ENCODE measurements at places on chromosomes 3 and 15.
A peak's percentile ranks its signal among the peaks of the same experiment; 100 is the strongest.

- DNase-seq = no peak
These were observed 87.1 kb downstream of the RGMA start for GRCh38 chr15:93001881-93002280.

- DNase-seq = no peak
These were observed 44.7 kb downstream of the NIPA2 start for GRCh38 chr15:22883196-22883595.

GRCh38 chr3:185311991-185312390 lies 50.9 kb upstream of the MAP3K13 start:
- no peak for DNase-seq

- no peak for DNase-seq
These were observed 34.5 kb downstream of the PRICKLE2 start for GRCh38 chr3:64190517-64191515.

DNA sequence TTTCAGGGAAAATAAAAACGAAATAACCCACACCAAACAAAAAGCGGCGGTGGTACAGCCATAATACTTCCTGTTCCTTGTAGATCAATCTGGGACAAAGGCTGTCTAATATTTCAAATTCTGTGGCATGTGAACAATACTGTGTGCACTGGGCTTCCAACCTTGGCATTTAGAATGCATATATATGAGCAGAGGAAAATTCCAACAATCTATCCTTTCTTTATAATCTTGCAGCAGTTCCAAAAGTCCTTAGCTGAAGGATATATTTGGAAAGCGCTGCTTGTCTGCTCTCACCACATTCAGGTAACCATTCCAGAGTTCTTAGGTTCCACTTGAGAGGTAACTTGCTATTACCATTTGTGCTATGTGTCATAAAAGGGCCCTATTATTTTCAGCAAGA lies 231.8 kb downstream of the RBMS3 start:
- DNase-seq = no peak

DNA sequence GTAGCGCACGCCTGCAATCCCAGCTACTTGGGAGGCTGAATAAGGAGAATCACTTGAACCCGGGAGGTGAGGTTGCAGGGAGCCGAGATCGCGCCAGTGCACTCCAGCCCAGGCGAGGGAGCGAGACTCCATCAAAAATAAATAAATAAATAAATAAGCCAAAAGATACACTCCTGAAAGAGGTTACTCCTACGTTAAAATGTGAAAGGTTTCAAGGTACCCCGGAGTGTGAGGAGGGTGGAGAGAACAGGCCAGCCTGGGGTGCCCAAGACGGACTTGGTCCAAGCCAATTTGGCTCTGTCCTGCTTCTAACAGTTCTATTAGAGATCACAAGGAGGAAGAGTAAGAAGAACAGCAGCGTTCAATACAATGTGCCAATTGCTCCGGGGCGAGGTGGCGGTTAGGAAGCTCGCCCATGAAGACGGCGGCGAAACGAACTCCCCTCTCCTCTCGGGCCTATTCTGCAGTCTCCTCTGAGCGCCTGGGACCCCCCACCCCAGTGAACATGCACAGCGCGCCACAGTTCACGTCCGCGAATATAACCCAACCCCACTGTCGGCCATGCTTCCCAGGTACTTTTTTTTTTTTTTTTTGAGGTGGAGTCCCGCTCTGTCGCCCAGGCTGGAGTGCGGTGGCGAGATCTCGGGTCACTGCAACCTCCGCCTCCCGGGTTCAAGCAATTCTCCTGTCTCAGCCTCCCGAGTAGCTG lies 942 bp downstream of the ELP6 start:
- DNase-seq = peak; percentile 17

GRCh38 chr3:9553021-9553947 lies at the start of gene LHFPL4:
TSS of gene LHFPL4 (minus strand) at chr3:9553822. CDS start at chr3:9552679, 1,143 bp downstream.
- no peak for DNase-seq

- DNase-seq = no peak
These were observed 44.0 kb downstream of the EIF4E3 start for GRCh38 chr3:71681224-71681668.

DNA sequence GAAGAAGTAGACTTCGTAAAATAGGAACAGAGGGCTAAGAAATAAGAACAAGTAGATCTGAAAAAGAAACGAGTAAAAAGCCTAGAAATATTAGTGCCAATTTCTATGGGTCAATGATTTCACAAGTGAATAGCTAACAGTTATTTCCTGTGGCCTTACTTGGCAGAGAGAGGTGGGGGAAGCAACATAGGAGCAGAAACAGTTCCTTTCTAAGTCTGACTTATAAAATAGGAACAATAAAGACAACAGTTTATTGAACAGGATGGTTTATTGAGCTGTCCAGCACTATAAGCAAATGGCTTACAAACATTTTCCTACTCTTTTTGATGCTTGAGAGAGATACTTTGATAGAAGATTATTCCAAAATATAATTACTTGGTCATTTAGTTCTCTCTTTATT lies 37.9 kb downstream of the AGTR1 start:
- peak; percentile 76 for DNase-seq

GRCh38 chr3:152902141-152902669 lies 67.3 kb downstream of the P2RY1 start:
- no peak for DNase-seq

- peak; percentile 77 for DNase-seq
These were observed 200.3 kb upstream of the UMPS start for GRCh38 chr3:124529826-124530571.

Measured in DMS53 (cell line).